ENCODE measurements at places on chromosomes 4 and X.

GRCh38 chr4:106494066-106494465 is 125.5 kb upstream of the GIMD1 start:
- DNase-seq: no peak

DNA sequence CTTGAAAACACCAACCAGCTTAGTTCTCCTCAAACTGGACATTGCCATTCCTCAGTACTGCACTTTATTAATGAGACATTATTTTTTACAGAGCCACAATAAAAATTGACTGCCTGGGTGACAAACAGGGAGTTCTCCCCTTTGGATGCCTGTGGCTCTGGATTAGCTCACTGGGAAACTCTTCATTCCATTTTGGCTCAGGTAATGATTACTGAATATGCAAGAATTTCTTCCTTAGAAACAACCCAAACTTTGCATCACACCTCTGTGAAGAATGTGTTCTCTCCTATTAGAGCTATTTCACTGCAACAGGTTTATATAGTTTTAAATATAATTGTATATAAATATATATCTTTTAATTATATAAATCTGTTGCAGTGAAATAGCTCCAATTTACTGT is 2065.8 kb downstream of the ARAP2 start:
- DNase-seq: no peak

GRCh38 chr4:186271081-186271678 is 5.2 kb downstream of the F11 start:
- no peak for DNase-seq

DNA sequence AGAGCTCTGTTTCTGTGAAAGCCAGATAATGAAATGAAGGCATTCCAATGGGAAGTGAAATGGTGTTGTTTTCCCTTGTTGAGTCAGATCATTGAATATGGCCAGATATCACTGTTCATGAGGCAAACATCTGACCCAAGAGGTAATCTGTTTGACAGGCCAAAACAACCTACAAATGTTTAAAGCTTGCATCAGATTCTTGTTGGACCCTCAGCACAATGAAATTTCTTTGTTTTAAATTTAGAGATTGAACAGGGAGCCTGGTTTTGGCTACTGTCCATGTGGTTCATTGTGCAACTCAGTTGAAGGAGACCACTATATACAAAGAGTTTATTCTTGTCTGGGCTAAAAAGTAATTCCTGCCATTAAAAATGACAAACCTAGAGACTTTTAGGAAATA is 159.1 kb downstream of the AFF2 start:
- DNase-seq: no peak

DNA sequence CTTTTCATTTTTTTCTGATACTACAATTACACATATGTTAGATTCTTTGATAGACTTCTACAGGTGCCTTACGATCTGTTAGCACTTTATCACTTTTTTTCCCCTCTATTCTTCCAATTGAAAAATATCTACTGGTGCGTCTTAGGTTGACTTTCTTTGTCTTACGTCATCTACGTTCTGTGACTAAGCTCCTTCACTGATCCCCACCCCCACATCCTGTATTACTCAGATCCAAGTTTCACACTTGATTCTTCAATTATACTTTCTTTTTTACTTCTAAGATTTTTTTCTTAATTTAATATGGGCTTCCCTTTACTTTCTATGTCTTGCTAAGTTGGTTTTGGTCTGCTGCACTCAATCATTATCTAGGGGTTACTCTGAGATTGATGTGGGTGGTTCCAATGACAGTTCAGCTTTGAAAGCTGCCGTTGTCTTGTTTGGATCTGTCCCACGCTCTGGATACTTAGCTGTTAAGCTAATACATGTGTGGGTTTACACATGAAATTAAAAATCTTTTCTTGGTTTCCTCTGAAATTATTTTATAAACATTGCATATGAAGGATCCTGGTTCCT is 1321.1 kb downstream of the RAPGEF2 start:
- no peak for DNase-seq

DNA sequence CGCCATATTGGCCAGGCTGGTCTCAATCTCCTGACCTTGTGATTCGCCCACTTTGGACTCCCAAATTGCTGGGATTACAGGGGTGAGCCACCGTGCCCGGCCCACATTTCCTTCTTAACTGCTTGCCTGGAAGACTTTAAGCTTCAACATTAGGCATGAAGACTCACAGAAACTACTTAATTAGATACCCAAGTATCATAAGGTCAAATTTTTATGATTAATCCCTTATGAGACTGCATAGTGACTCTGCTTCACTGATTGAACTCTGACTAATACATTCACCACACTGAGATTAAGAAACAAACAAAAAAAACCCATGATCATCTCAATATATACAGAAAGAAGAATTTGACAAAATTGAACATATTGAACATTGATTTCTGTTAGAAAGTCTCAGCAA is 87.4 kb upstream of the KCTD8 start:
- DNase-seq: no peak

- DNase-seq: no peak
These were observed 171.7 kb downstream of the PDGFRA start for GRCh38 chr4:54400802-54401201.

- DNase-seq: no peak
These were observed 38.0 kb upstream of the IL21 start for GRCh38 chr4:122658818-122659295.

GRCh38 chr4:177638871-177639270 is 196.6 kb upstream of the AGA start:
- no peak for DNase-seq

- DNase-seq: no peak
These were observed 34.9 kb upstream of the IL1RAPL1 start for GRCh38 chrX:28552322-28552721.

- DNase-seq: no peak
These were observed 42.9 kb downstream of the AFF1 start for GRCh38 chr4:86977621-86978184.

DNA sequence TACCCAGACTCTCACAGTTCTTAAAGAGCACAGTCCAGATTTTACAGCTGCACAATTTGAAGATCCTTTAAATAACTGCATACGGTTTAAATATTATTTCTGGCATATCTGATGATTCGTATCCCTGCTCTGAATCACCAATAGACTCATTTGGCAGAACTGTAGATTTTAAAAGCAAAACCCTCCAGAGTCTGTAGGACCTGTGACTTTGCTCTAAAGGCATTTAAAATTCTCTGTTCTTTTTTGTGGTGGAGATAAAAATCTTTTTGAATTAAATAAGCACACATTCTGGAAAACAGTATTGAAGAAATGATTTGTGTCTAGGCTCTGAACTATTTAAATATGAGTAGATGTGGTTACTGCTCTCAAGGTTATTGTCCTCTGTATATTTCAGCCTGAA is 246.2 kb upstream of the PITX2 start:
- no peak for DNase-seq

- DNase-seq: no peak
These were observed 250.5 kb upstream of the IGFBP7 start for GRCh38 chr4:57360681-57361080.

GRCh38 chr4:107800706-107801105 is 24.0 kb upstream of the SGMS2 start:
- DNase-seq: no peak

GRCh38 chr4:140094438-140095420 is 59.3 kb downstream of the MAML3 start:
- DNase-seq: peak; percentile 30

DNA sequence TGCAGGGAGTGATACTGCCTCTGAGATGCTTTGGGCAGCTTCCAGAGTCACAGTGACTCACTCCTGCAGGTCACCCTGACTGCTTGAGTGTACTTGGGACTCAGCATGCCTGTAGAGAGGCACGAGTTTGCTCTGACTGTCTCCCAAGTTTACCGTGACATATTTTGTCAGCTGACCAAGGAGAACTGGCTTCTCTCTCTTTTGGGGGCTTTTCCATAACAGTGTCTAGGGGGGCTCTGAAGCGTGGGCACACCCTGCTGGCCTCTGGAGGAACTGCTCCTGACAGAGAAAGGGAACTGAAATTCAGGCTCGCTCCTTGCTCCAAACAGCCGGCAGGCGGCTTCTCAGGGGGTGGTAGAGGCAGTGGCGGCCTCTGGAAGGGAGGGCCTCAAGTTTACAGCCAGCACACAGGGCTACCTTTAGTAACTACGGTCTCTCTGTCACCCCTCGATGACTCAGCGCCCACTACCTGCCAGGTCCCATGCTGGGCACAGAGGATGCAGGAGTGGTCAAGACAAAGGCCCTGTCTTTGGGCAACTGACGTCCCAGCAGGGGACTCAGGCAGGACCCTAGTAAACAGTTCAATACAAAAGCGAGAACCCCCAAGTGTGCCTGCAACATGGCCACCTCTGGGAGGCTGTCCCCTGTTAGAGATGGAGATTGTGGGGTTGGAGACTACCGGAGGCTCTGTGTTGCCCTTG is 17.8 kb downstream of the ZNF185 start:
- no peak for DNase-seq
